Stimulated activated CD4-positive, alpha-beta T cell treated with anti-CD3 and anti-CD28 coated beads, Interleukin-12 subunit alpha, Interleukin-12 subunit beta, amount 100 ng/mL, for 4 hours (primary cell): ENCODE measurements at places on chromosomes 13 and 19.

DNA sequence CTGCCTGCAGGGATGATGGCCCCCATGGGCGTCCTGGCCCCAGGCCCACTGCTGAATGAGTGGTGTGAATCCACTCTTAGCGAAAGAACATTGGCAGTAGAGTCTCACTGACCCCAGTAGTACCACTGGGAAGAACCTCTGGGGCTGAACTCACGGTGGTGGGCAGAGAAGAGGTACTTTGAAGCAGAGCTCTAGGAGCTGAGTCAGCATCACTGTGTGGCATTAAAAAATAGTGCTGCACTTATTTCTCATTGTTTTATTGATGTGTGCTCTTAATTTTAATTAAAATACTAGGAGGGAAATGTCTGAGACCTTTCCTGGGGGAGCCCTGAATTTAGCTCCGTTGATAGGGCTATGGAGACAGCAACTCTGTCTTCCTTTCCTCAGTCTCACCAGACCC, 61.3 kb downstream of the CBY2 start:
- no peak for DNase-seq

DNA sequence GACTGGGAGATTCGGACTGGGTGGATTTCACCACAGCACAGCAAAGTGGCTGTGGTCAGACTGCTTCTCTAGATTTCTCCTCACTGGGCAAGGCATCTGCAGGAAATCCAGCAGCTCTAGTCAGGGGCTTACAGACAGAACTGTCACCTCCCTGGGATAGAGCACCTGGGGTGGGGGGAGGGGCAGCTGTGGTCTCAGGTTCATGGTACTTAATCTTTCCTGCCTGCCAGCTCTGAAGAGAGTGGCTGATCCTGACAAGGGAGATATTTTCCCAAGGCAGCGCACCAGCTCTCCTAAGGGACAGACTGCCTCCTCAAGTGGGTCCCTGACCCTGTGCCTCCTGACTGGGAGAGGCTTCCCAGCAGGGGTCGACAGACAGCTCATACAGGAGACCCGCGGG, 212.8 kb upstream of the KLF12 start:
- DNase-seq = no peak

DNA sequence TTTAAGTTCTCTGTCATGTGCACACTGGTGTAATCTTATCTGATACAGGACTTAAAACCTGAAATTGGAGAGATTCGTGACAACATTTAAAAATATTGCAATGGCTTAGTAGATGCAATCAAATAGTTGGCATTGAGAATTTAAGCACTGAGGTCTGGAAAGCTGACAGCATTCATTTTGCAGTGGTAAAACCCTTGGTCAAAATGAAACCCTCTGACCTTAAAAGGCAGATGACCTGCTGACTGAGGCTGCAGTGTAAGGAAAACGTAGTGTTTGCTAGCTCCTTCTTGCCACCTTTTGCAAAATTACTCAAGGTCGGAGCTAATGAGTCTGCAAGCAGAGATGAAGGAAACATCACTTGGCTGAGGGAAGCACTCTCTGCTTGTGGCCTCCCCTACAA, 150.6 kb downstream of the KCTD12 start:
- DNase-seq = no peak

- no peak for DNase-seq
These were observed 10.7 kb upstream of the EVI5L start for GRCh38 chr19:7819337-7819736.

GRCh38 chr13:79660361-79660760, 179.4 kb downstream of the NDFIP2 start:
- no peak for DNase-seq

DNA sequence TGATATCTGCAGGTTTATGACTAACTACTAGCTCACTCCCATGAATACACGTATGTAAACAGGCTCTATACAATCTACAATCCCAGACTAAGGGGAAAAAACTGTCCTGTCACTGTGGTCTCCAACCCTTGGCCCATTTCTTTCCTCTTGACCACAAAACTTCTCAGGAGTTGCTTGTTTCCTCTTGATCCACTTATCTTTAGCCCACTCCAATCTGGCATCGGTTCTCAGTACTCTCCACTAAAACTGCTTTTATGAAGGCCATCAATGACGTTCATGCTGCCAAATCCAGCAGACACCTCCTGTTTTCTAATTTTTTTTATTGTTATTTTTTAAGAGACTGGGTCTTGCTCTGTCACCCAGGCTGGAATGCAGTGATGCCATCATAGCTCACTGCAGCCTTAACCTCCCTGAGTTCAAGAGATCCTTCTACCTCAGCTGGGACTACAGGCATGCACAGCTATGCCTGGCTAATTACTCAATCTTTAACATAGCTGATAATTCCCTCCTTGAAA, 31.9 kb upstream of the USPL1 start:
- no peak for DNase-seq

GRCh38 chr13:73618275-73618865, 515.8 kb downstream of the KLF12 start:
- no peak for DNase-seq

DNA sequence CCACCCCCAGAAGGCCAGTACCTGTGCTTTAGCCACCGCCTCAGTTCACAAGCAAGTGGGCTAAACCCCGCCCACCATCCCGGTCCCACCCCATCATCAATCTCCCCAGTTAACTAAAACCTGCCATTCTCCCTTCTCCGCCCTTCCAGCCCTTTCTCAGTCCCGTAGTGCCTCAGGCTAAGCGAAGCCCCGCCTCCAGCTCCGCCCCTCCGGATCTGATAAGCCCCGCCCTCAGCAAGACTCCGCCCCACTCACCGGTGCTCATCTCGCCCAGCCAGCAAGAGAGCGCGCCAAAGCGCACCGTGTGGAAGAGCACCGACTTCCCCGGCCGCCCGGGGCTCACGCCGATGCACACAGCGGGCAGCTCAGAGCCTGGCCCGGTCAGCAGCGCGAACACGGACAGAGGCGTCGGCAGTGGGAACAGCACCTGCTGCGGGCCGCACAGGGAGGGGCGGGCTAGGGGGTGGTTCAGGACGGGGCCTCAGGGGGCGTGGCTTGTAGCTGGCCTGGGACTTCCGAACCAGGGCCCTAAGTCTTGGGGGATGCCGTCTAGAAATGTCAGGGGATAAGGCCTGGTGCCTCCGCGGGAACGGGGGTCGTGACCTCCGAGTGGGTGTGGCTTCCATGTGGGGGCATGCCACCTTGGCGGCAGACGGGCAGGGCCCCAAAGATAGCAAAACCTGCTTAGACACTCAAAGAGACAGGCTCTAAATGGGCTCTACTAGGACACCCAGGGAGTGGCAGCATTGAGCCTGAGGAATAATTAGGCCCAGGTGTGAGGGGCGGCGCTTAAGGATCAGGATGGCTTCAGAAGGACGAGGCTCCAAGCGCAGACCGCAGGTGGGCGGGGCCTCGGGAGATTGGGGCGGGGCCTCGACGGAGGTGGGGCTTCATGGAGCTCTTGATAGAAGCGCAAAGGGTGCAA, 21.4 kb downstream of the MAP4K1 start:
- peak; percentile 28 for DNase-seq

GRCh38 chr13:45889590-45890243, 38.2 kb upstream of the SIAH3 start:
- DNase-seq = no peak

- DNase-seq = no peak
These were observed 97.4 kb downstream of the ZC3H13 start for GRCh38 chr13:45954836-45955800.
